ENCODE measurements at places on chromosomes 6 and 20.

- DNase-seq: no peak
Observed at GRCh38 chr6:110439356-110439755, 24.0 kb upstream of the DDO start.

- DNase-seq: no peak
Observed at GRCh38 chr6:132812756-132813172, 1.6 kb upstream of the RPS12 start.

DNA sequence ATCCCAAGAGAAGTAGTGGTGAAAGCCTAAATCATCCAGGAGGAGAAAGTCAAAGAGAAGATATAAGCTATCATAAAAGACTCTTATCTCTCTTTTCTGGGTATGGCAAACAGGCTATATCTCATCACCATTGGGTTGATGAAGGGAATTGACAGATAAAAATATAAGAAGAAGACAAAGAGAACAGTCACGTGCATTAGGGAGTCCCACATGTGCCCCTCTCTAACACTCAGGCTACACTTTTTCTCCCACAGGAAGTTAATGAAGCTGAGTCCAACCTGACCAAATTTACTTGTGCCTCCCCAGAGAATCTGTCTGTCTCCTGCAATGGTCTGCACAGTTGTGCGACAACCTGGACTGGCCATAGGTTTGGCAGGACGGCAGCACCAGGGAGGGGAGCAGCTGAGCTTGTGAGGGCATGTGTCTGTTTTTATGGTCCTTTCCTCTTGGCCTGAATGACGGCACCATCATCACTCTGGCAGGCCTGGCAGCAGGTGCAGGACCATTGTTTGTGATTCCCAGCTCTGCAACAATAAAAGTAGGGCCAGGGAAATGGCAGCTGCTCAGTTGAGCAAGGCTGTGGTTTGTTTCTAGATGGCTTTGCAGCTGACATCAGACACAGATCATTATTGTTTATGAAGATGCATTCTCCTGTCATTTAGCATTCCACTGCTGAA is 144.5 kb upstream of the MCHR2 start:
- DNase-seq: no peak

GRCh38 chr6:162026031-162026430 is 701.5 kb downstream of the PRKN start:
- no peak for DNase-seq

DNA sequence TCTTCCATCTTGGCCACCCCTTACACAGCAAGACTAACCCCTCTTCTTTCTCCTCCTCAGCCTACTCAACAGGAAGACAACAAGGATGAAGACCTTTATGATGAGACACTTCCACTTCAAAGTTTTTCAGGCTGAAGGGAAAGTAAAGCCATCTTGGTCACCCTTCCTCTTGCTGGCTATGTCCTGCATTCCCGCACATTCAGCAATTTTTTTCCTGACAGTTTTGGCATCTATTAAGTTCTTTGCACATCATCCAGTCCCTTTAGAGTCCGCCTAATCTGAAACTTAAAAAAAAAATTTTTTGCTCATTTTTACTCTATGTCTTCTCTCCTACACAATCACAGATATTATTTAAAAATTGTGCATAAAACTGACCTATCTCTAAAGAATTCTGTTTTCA is 493.4 kb downstream of the LMBRD1 start:
- DNase-seq: no peak

DNA sequence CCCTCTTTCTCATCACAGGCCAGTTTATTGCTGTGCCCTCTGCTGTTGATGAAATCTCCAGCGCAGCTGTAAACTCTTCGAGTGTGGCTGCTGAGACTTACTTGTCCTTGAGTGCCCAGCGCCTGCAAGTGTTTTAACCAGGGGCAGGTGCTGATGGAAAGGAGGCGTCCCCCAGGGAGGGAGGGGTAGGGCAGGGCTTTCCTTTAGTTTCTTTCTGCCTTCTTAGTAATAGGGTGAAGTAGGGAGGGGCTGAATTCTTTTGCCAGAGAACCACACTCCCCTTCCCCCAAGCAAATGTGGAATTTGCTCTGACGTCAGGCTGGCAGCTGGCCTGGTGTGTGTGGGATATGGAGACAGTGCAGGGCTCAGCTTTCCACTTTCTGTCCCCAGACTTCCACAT is 61.2 kb downstream of the IGF2R start:
- no peak for DNase-seq

- no peak for DNase-seq
Observed at GRCh38 chr6:63804381-63804956, 168.9 kb downstream of the PHF3 start.

GRCh38 chr20:39825524-39825923 is 863.4 kb downstream of the DHX35 start:
- no peak for DNase-seq

- DNase-seq: no peak
Observed at GRCh38 chr6:7401075-7401474, 11.5 kb downstream of the RIOK1 start.

DNA sequence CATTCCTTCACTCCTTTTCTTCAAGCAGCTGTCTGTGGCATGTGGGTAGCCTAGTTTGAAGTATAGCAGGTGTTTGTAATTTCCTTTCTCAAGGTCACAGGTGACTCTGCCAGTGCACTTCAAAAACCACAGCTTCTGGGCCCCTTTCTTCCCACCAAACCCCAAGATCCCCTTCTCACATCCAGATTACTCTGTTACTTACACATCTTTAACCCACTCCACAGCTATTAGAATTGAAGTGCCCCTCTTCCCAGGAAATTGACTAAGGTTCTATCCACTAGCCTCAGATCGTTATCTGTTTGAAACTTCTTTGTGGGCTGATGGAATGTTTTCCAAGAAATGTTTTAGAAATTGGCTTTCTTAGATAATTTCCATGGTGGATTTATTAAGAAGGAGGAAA is 150.8 kb downstream of the AHI1 start:
- DNase-seq: no peak

DNA sequence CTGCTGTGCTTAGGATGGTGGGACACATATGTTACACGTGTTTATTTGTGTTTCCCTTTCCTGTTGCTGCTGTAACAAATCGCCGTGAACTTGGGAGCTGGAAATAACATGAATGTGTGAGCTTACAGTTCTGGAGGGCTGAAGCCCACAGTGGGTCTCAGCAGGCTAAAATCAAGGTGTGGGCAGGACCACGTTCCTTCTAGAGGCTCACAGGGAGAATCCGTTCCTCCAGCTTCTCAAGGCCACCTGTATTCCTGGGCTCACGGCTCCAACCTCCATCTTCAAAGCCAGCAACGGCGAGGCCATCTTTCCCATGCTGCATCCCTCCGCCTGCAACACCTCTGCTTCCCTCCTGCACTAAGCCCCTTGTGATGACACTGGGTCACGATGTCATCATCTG is 27.4 kb upstream of the PTGIS start:
- no peak for DNase-seq

GRCh38 chr6:72809746-72810379 is 188.0 kb downstream of the KCNQ5 start:
- no peak for DNase-seq

DNA sequence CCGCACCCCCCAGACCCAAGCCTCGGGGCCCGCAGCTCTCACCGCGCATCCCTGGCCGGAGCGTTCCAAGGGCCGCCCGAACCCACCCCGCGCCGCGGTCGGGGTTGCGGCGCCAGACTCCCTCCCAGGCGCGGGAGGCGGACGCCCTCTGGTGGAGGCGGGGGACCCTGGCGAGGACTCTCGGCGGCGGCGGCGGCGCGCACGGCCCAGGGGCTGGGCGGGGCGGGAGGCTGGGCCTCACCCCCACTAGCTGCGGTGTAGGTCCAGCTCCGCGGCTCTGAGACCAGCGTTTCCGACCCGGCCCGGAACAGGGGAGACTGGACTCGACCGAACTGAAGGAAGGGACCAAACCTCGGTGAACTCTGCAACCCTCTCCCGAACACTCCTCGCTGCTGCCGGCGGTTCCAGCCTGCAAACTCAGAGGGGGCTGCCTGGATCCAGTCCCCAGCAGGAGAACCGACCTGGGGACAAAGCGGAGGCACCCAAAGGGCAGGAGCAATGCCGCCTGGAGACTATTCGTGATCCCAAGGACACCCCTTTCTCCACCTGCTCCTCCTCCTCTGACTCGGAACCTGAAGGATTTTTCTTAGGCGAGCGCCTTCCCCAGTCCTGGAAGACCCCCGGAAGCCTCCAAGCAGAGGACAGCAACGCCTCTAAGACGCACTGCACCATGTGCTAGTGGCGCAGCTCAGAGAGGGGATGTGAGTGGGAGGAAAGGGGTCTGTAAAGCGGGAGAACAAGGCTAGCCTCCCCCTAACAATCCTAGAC is 859 bp upstream of the TOMM6 start:
- DNase-seq: peak; percentile 54

Measured in DMS 273 treated with DMSO at 0.1 percent for 48 hours (cell line).